Renal cortical epithelial cell (primary cell): ENCODE measurements at places on chromosomes 3 and 15.

- DNase-seq, result no peak
These were observed 67.5 kb downstream of the SPRED1 start for GRCh38 chr15:38320181-38320580.

- DNase-seq, result peak; percentile 98
These were observed 19.9 kb downstream of the TAMM41 start for GRCh38 chr3:11826628-11827265.

GRCh38 chr15:87986776-87987175 is 269.8 kb downstream of the NTRK3 start:
- no peak for DNase-seq

- DNase-seq, result no peak
These were observed 162.8 kb downstream of the SMAD6 start for GRCh38 chr15:66864871-66865281.

DNA sequence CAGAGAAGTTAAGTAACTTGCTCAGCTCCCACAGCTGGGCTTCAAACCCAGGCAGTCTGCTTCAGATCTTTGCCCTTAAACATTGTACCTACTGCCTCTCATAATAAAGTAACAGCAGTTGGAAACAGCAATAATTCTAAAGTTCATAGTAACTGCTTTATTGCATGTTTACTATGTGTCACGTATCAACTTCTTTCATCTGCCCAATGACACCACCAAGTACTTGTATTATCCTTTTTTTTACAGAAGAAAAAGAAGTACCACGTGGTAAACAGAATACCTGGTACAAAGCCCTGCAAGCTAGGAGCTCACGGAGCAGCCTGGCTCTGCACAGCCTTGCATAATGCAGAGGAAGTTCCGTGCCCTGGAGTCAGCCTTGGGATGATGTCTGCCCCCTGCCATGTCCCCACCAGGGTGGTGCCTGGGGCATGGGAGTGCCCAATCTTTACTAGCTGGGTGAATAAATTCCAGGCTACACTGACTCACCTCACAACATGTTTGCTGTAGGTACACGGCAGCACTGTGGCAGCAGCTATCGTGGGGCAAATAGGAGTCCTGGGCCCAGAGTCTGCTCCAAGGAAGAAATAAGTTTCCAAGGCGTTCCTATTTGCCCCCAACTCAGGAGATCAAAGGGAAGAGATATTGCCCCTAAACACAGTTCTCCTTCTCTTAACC is 77.2 kb downstream of the LDHAL6B start:
- DNase-seq, result peak; percentile 95

DNA sequence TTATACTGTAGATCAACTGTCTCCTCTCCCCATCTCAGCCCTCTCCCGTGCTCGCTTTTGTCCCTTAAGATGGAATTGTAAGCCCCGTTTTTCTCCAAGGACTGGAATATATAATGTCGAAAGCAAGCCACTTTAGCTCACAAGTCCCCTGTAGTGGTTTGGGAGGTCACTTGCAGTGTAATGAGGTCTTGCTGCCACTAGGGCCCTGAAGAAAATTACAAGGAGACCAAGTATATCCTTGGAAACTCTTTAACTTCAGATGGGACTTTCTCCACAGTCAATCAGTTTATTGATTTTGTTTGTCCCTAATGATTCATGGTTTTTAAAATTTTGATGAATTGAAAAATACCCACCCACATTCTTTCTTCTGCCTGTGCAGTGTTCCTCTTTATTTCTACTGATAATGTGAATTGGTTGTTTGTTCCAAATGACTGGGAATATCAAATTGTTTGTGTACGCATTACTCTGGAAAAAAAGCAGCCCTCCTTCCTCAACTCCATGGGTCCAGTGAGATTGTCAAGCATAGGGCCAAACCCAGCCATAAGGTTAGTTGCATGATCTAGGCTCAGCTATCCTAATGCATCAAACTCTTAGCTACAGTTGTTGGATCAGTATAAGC is 294.8 kb downstream of the MCTP2 start:
- DNase-seq, result no peak

DNA sequence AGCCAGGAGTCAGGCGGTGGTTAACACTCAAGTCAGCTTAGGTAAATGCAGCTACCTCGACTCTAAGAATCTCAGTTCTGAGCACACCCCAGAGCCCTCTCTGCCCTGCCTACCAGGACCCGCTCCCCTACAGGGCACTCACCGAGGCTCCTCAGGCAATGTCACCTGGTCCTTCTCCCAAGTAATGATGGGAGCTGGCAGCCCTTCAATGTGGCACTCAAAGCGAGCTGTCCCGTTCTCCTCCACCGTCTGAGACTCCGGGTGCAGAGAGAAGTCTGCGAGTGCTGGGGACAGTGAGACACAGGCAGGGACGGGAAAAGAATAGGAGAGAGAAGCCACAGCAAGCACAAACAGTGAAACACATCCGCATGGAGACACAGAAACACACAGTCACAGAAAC is 12.7 kb downstream of the IGDCC4 start:
- DNase-seq, result no peak

- DNase-seq, result no peak
These were observed 2.2 kb downstream of the RPSA start for GRCh38 chr3:39408493-39409372.

DNA sequence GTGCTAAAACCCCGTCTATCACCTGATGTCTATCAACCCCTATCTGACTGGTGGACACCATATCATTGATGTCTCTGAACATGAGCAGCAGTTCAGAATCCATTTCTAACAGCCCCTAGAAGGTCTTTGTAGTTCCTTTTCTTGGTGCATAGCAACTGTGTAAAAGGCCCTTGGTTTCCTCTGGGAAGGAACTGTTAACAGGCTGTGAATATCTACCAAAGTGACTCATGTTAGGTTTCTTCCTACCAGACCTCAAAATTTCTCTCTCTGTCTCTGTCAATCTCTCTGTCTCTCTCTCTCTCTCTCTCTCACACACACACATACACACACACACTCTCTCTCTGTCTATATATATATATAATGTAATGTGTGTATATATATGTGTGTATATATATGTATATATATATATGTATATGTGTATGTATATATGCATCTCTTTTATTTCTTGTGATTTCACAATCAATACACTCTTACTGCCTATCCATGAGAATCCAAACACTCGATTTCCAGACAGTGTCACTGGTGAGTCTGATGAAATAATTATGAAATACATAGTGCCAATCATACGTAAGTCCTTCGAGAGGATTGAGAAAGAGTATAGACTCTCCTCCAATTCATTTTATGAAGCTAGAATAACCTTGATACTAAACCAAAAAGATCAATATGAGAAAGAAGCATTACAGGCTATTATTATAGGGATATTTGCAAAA is 335.9 kb upstream of the SLCO3A1 start:
- peak; percentile 30 for DNase-seq

GRCh38 chr3:39971559-39972031 is 162.2 kb downstream of the MYRIP start:
- DNase-seq, result no peak

DNA sequence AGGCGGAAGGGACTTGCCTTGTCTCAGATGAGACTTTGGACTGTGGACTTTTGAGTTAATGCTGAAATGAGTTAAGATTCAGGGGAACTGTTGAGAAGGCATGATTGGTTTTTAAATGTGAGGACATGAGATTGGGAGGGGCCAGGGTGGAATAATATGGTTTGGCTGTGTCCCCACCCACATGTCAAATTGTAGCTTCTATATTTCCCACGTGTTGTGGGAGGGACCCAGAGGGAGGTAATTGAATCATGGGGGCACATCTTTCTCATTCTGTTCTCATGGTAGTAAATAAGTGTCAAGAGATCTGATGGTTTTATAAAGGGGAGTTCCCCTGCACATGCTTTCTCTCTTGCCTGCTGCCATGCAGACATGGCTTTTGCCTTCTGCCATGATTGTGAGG is 89.2 kb downstream of the CGGBP1 start:
- no peak for DNase-seq

DNA sequence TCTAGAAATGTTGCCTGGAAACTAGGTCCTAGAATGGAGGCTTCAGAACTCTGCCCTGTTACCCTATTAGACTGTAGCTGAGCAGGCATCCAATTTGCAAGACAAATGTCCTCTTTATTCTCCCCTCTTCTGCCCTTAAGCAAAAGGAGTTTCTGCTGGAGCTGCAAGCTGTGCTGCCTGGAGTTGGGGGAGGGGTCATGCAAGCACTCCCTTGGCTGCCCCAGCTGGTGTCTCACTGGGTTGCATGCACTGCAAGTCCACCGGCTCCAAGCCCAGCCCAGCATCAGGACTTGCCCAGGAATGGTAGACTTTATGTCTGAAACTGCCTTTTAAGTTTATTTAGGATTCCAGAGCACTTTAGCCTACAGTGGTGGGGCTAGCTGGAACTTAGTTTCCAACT is 15.7 kb upstream of the RBP2 start:
- no peak for DNase-seq

DNA sequence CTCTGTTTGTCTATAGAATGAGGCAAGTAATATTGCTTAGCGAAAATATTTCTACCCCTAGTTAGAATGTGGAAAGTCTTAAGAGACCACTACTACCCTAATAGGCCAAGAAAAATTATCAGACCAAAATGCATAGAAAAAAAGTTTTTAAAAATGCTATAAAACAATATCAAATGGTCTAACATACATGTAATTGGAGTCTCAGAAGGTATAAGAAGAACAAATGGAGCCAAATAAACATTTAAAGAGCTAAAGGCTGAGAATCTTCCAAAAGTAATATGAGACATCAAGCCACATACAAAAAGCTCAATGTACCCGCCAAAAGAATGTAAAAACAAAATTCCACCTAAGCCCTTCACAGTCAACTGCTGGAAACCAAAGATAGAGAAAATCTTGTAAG is 133.5 kb upstream of the GADL1 start:
- no peak for DNase-seq

DNA sequence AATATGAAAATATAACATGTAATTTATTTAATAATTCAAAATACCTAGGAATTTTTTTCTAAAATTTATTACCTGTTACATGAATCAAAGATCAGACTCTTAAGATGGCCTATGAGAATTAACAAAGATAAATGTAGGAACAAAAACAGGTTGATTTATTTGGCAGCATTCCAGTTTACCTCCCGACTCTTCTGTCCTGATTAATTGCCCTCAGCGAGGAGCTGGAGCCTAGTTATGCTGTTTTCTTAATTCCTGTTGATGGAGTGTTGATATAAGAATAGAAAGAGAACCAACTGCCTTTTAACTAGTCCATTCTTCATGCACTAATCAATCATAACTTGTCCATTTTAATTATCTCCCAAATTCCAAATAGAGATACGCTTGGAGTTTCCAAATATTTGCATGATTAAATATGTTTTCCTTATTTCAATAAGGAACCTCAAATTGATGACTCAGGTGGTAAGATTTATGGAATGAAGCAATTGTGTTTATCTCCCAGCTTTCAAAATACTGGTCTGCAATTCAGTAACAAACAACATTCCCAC is 10.6 kb upstream of the CPB1 start:
- no peak for DNase-seq

DNA sequence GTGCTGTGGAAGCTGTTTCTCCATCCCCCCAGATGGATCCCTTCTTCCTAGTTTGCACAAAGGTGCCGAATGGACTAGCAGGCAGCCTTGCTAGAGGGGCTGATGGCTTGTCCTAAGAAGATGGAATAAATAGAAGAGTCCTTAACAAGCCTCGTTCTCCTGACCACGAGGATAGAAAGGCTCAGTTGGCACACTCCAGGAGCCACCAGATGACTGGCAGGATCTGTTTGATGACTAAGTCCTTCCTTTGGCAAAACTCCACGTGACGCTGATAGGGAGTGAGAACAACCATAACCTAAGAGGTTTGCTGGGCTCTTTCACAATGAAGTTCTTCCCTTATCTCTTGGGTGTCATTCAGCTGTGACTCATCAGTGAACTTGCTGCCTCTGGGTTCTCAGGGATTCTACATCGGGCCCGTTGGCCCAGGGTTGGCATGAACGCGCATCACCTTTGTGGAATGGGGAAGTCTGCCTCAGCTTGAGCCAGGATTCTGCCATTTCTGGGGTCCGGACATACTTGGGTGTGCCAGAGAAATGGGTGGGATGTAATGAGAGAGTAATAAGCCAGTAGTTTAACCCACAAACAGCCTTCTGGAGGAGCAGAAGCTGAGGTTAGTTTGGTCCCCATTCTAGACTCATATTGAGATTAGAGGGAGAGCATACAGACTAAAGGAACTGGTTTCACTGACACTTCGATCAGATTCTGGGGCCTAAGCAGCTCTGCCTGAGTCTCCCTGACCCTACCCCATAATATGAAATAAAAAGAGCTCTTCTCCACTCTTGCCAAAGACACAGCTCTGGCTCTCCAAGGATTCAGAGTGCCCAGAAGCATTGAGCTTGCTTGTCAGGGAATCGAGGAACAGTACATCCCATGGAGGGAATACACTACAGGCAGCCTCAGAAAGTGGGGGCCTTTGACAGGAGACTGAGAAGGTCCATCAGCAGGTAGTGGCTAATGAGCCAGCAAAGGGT is 2.0 kb upstream of the MELTF start:
- peak; percentile 97 for DNase-seq

DNA sequence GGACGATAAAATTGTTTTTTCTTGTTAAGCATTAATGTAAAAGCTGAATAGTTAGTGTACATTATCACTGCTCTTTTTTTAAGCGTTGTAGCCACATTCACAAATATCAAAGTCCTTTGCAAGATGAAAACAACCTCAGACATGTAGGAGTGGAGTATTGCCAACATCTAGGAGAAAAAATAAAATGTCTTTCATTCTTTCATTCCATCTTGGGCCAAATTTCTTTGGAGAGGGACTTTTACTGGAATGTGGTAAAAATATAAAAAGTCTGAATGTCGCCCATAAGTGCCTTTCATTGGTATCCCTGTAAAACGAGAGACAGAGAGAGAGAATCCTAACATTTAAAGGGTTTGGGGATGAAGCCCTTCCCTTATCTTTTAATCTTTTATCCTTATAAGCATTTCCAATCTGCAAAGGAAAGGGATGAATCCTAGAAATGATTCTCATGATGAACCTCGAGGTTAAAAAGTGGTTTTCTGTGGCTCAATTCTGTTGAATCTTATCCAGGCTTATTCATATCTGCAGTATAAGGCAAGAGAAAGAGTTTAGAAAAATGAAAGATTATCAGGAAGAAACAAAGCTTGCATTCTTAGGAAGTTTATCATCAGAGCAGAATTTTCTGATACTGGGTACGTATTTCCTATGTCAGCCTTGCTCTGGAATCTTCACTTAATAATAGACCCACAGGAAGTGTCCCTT is 1031.7 kb downstream of the MCTP2 start:
- DNase-seq, result no peak

DNA sequence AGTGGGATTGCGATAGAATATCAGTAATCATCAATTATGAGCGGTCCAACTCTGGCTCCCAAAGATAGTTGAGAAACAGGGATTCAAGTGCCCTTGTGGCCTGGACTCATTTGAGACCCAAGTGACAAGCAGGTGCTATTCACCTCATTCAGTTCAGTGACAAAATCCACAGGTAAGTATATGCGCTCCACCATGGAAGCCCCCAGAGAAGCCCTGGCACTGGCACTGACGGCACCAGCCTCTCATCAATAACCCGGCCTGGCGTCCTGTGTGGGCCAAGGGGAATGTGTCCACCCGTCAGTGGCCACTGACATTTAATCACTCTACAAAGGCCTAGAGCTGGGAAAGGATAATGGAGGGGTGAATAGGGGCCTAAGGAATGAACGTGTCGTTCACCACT is 117.2 kb downstream of the ADCY5 start:
- DNase-seq, result no peak
